ENCODE measurements at places on chromosomes 13 and 19. TPM values are rescaled to one million over a fixed set of nuclear protein-coding genes. Genes with fewer than 3 reads are reported as not detected.

LRG1 gene
- total RNA-seq, result 0.35 TPM

SLC7A10 gene
- not detected for total RNA-seq

PTGIR gene
- total RNA-seq, result 0.58 TPM

CNN1 gene
- 16.1 TPM for total RNA-seq

BCL2L12 gene
- 53.3 TPM for total RNA-seq

- DNase-seq, result peak; percentile 54
Measured at GRCh38 chr13:105778196-105778595, 757.3 kb downstream of the EFNB2 start.

All from epithelial cell of proximal tubule (primary cell).